ENCODE measurements at places on chromosomes 12 and 14.

DNA sequence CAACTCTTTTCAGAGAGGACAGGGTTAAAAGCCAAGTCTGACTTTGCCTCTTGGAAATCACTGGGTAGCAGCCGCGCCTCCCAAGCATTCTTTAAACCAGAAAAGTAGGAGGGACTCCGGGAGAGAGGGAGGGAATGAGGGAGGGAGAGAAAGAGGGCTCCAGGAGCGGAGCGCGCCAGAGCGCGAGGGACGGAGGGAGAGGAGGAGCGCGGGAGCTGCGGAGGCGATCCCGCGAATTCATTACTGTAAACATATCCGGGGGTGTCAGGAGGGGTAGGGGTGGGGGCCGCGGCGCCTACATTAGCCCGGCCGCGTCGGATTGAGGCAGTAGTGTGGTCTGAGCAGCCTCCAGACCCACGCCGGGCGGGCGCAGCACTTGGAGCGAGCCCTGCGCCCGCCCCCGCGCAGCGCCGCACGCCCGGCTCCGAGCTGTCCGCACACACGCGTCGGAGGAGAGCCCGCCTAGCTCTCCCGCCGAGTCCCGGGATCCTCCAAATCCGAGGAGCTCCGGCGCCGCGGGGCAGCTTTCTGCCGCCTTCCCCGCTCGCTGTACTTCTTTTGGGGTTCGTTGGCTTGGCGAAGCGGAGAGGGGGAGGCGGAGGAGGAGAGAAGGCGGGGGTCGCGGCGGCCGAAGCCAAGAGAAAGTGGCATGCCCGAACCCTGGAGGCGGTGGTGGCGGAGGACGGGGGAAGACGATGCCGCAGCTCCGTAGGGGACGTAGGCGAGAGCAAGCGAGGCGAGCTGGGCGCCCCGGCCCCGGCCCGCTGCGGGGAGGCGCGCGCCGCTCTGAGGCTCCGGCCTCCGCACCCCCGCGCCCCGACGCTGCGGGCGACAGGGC lies 3.3 kb downstream of the FLRT2 start:
- no peak for DNase-seq

DNA sequence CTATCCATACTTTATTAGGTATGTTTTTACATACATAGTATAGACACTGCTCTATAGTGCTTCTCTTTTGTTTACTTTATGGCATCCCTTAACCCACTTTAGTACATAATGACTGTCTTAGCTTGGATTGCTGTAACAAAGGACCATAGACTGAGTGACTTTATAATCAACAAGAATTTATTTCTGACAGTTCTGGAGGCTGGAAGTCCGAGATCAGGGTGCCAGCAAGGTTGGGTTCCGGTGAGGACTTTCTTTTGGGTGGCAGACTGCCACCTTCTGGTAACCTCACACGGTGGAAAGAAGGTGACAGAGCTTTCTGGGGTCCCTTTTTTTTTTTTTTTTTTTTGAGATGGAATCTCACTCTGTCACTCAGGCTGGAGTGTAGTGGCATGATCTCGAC lies 48.6 kb upstream of the PPM1H start:
- no peak for DNase-seq

- DNase-seq: no peak
These were observed 8.0 kb downstream of the CACNB3 start for GRCh38 chr12:48826209-48826855.

DNA sequence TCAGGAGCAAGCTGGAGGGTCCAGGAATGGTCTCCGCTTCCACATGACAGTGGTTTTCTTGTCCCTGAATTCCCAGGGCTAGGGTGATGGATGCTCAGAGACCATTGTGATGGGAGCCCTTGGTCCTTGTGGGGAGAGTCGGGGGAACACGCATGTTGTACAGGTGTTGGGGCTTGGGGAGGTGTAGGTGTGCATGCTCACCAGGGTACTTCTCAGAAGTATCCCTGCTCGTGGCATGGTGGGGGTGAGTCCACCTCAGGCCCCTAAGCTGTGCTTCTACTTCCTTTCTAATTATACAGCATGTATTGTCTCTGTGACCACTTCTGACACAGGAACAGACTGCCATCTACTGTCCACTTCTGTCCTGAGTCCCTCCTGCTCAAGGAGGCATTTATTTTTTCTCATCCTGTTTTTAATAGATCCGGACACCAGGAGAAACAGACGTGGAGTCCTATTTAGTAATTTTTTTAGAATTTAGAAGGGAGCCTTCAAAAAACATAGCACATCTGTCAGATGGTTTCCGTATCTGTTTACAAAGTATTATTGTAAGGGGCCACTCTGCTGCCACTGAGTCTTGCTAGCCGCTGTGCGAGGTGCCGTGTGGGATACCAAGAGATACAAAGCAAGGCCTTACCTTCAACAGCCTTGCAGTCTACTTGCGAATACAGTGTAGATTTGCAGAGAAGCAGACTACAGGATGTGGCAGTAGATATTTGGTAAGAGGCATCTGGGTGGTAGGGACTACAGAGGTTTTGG lies 10.5 kb downstream of the NTF3 start:
- DNase-seq: no peak

DNA sequence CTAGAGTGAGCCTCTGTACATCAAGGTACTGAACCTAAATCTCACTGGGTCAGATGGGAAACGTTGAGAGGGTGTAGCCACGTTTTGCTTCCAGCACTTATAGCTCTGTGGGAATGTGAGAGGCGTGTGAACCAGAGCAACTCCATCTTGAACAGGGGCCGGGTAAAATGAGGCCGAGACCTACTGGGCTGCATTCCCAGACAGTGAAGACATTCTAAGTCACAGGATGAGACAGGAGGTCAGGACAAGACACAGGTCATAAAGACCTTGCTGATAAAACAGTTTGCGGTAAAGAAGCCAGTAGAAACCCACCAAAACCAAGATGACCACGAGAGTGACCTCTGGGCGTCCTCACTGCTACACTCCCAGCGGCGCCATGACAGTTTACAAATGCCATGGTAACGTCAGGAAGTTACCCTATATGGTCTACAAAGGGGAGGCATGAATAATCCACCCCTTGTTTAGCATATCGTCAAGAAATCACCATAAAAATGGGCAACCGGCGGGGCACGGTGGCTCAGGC lies 63.4 kb upstream of the NCOR2 start:
- no peak for DNase-seq

GRCh38 chr12:20364501-20364900 lies 3.8 kb upstream of the PDE3A start:
- DNase-seq: no peak

DNA sequence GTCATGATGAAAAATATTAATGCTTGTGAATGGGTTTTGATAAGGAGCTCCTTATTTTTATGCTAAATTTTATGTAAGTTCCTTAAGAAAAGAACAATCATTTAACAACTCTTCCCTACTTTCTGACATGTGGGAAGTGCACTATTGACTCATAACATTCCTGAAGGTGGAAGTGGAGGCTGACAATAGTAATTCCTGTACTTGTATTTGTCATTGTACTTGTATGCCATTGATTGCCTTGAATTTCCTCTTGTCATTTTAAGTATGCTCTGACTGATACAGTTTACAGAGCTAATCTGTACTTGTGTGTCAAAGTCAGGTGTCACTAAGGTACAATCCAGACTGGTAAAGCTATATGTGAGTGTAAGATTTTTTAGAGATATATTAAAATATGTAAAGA lies 440.0 kb downstream of the SLC16A7 start:
- no peak for DNase-seq

DNA sequence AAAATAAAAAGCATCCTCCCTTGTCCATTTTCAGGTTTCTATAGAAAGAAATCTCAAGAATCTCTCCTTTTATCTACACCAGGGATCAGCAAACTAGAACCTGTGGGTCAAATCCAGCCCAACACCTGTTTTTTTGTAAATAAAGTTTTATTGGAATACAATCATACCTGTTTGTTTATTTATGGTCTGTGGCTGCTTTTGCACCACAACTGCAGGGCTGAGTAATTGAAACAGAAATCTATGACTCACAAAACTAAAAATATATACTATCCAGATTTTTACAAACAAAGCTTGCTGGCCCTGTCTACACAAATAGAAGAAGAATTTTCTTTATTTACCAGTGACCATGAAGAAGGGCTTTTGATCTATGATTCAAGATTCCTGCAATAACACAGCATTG lies 95.1 kb upstream of the COCH start:
- DNase-seq: no peak

- DNase-seq: no peak
These were observed 203.6 kb downstream of the NUAK1 start for GRCh38 chr12:105935106-105935505.
